Stimulated activated CD8-positive, alpha-beta memory T cell treated with anti-CD3 and anti-CD28 coated beads, Interleukin-4, amount 100 ng/mL, for 1 hour (primary cell): ENCODE measurements at places on chromosomes 16 and 17.

GRCh38 chr16:19745286-19746010 lies 27.4 kb downstream of the IQCK start:
- DNase-seq = no peak

DNA sequence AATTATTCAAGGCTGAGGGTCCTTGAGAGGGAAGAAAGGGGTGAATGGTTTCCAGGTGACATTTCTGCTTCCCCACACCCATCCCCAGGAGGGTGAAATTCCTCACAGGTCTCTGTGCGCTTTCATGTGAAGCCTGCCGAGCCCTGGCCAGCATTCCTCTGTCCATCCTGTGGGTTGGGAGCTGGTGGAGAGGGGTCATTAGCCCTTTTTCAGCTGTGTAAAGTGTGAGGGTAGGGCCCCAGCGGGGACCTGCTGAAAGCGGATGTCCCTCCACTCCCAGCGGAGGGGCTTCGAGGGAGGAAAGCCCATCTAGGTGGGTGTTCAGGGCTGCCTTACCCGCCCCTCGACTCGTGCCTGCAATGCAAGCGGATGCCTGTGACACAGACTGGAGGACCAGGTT lies 53.3 kb upstream of the DLX4 start:
- no peak for DNase-seq

DNA sequence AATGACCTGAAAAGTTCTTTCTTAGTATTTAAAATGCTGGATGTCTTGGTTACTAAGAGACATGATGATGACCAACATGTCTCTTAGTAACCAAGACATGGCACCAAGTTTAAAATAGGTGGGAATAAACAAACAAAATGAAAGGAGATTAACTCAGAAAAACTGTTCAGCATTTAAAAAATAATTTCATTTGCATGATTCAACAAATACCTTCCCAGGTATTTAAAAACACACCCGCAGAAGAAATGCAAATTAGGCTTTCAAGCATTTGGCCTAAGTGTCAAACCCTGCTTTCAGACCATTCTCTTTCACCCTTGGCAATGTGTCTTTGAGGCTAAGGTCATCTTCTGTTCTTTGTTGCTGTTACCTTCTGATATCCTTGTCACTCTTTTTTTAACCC lies 91.4 kb upstream of the CORO6 start:
- DNase-seq = no peak

DNA sequence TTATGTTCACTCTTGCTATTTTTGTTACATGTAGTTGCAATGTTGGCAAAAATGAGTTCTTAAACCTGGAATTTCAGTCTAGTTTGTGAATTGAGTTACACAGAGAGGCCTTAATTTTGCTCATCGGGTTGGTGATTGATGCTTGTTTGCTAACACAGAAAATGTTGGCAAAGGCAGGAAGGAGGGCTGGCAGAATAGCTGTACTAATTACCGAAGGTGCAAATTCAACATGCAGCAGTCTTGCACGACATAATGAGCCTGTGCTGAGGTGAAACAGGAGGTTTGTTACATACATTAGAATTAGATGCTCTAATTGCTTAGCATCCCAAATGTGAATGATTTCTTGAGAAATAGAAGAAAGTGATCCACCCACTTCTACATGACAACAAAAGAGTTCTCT lies 475.0 kb upstream of the TOM1L1 start:
- no peak for DNase-seq

DNA sequence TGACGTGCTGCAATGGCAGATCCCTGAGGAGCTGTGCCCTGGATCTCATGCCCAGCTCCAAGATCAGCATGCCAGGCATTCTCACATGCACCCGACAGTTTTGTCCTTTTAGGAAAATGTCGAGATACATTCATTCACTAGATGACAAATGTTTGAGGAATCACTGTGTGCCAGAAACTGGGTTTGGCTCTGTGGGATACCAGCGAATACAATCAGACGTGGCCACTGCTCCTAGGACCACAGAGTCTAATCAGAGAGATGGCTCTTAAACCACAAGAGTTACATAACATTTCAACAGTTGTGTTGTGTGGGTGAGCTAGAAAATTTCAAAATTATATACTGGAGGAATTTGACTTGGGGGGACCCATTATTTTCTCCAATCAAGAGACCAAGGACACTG lies 579.7 kb downstream of the CDH13 start:
- no peak for DNase-seq

DNA sequence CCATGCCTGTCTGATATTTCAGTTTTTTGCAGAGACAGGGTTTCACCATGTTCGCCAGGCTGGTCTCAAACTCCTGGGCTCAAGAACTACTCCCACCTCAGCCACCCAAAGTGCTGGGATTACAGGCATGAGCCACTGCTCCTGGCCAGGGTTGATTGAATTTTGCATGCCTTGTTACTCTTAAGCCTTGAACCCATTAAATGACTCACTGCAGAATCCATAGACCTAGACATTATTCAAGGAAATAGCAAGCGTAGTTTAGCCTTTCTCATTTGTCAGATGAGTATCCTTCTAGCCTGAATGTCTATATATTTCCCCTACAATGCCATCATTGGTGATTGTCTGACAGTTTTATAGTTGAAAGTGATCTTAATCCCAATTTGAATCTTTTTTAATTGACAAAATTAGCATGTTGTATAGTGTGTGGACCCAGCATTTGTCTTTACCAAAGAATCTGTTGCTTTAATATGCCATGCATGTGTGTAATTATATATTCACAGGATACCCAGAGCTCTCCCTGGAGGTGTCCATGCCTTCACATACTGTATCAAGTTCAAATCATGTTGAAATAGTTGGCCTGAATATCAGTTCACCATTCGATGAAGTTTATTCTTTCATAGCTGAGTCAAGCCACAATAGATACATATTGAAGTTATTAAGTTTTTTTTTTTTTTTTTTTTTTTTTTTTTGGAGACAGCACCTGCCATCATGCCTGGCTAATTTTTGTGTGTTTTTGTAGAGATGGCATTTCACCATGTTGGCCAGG lies 321.0 kb downstream of the CPPED1 start:
- DNase-seq = no peak

GRCh38 chr16:314351-314750 lies 31.4 kb downstream of the PDIA2 start:
- DNase-seq = no peak

GRCh38 chr17:38881600-38882191 lies 11.8 kb downstream of the LASP1 start:
- DNase-seq = no peak

- DNase-seq = no peak
Observed at GRCh38 chr16:90008708-90009145, 10.5 kb downstream of the DBNDD1 start.

GRCh38 chr17:6160911-6161855 lies 91.0 kb downstream of the WSCD1 start:
- DNase-seq = no peak

- no peak for DNase-seq
Observed at GRCh38 chr16:48637039-48637438, 27.1 kb upstream of the N4BP1 start.

- DNase-seq = no peak
Observed at GRCh38 chr17:15038656-15039055, 226.5 kb downstream of the PMP22 start.

DNA sequence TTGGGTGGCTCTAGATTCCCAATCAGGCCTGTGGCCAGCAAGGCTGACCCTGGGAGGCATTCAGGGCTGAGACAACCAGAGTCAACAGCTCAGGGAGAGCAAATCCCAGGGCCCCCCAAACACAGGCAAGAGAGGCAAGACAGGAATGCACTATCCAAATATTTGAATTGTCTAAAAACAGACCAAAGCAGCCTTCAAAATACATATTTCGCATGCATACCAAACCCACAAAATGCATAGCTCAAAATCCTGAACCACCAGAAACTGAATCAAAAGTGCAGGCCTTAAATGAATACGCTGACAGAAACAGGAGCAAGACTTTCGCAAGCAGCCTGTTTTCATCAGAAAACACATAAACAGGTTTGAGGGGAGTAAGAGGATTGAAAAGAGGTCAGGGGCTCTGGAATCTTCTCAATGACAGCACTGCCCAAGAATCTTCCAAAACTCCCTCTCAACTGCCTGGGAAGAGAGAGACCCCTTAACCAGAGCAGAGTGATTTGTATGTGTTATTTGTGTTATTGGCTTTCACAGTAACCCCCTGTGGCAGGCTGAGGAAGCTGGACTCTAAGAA lies 213.6 kb upstream of the CDH5 start:
- DNase-seq = no peak

DNA sequence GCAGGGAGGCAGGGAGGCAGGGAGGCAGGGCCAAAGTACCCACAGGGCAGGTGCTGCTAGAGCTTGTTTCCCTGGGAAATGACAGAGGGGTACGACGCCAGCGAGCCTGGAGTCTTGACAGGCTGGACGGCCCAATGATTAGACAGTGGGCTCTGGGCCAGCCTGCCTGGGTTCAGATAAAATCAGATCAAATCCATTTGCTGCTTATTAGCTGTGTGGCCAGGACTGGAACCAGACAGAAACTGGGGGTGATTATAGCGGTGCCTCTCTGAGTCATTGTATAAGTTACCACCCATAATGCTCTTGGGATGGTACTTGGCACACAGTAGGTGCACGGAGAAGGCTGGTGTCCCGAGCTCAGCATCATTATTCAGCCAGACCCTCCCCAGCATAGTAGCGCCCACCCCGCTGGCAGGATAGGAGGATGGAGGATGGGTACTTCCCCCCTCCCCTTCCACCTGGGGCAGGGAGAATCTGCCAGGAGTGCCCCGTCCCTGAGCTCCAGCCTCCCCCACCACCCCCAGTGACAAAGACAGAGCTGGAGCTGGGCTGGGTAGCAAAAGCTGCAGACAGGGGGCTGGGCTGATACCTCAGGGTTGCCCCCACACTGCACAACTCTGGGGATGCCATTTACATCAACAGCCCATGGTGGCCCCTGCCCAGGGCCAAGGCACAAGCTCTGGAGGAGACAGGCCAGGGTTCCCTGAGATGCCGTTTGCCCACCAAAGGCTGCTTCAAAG lies 77.6 kb upstream of the TNRC6C start:
- DNase-seq = no peak

DNA sequence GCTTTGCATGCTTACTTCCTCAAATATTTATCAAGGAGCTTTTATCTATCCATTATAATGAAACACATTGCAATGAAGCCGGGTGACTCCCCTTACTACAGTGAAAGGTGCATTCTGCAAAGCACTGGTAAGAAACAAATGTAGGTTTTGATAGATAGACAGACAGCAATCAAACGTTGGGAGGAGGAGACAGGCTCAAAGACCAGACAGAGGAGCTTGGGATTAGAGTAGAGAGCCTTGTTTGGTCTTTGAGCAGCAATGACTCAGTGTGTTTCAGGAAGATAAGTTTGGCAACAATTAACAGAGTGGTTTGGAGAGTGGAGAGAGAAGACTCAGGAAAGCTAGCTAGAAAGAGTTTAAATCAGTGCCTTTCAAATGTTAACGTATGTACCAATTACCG lies 68.8 kb downstream of the ZNF18 start:
- no peak for DNase-seq

- DNase-seq = no peak
Observed at GRCh38 chr16:89041571-89042481, 51.8 kb upstream of the ACSF3 start.

- DNase-seq = no peak
Observed at GRCh38 chr16:57270221-57271062, 14.0 kb downstream of the PLLP start.

DNA sequence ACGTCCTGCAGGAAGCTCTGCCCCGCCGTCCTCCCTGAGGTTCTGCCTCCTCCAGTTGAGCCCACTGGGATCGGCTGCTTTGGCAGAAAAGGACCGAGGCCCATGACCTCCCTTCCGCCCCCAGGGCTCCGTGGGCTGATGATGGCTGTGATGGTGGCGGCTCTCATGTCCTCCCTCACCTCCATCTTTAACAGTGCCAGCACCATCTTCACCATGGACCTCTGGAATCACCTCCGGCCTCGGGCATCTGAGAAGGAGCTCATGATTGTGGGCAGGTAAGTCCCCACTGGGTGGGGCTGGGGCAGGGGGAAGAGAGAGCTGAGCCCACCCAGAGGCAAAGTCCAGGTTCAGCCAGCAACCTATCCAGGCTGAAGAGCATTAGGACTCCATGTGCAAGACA lies 61.1 kb downstream of the SLC5A11 start:
- no peak for DNase-seq

GRCh38 chr17:55089256-55089655 lies 120.7 kb downstream of the STXBP4 start:
- no peak for DNase-seq

- DNase-seq = no peak
Observed at GRCh38 chr16:85552980-85553435, 60.1 kb upstream of the GSE1 start.

GRCh38 chr16:69773260-69773947 lies 11.3 kb downstream of the WWP2 start:
- no peak for DNase-seq

DNA sequence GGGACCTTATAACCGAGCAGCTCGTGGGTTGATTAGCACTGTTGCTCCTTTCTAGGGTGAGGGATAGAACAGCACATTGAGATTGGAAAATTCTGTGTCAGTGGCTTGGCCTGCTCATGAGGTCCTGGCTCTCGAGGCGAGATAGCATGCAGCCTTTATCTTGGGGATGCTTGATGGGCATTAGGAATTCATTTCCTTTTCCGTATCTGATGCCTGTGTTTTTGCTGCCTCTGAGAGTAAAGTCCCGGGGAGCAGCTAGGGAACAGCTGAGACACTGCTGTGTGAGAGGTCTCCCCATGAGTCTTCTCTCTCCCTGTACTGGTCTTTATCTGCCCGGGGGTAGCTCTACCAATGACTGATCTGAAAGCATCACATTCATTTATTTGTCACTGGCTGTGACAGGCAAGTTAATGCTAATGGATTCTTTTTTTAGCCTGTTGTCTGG lies 14.5 kb downstream of the MSI2 start:
- no peak for DNase-seq

GRCh38 chr16:1297018-1297696 lies 12.3 kb upstream of the UBE2I start:
- DNase-seq = no peak

DNA sequence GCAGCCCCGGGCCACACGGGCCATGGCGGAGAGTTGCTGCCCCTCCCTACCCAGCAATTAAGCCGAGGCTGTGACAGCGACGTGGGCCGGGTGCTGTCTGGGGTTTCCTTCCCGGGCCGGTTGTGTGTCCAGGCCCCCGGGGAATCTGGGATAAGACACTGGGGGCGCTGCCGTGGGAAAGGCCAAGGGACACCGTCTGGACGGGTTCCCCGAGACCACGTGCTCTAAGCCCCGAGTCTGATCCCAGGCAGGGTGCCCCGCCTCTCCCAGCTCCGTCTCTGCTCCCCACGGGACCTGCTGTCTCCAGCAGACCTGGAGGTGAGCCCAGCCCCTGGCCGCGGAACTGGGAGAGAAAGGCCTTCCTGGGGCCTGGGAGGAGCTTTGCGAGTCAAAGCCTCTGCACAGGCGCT lies 92.2 kb downstream of the IRX3 start:
- no peak for DNase-seq

- DNase-seq = no peak
Observed at GRCh38 chr17:10178506-10178991, 19.9 kb downstream of the GAS7 start.
